ENCODE measurements at places on chromosomes 4 and X.

DNA sequence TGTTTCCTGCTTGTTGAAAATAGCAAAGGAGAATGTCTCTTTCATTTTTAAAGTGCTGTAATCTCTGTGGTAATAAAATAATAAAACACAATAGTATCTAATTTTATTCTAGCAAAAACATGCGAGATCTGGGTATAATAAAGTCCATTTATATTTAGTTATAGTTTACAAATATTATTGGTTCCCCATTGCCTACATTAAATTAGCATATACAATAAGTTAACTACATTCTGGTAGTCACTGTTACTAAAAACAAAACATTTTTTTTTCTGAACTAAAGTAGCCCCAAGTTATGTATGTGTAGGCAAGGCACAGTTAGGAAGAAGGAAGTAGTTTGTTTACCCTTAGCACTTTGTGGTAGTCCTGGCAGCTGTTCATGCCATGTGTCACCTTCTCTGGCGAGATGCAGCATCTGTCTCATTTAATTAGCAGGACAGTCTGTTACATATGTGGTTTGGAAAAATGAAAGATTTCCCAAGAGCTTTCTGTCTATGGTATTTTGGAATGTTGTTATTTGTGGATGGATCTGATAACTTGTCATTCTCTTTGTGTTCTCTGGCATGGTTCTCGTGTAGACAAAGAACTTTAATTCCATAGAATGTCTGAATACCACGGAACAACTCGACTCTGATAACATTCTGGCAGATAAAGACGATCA is 231.3 kb upstream of the PITX2 start:
- no peak for DNase-seq

DNA sequence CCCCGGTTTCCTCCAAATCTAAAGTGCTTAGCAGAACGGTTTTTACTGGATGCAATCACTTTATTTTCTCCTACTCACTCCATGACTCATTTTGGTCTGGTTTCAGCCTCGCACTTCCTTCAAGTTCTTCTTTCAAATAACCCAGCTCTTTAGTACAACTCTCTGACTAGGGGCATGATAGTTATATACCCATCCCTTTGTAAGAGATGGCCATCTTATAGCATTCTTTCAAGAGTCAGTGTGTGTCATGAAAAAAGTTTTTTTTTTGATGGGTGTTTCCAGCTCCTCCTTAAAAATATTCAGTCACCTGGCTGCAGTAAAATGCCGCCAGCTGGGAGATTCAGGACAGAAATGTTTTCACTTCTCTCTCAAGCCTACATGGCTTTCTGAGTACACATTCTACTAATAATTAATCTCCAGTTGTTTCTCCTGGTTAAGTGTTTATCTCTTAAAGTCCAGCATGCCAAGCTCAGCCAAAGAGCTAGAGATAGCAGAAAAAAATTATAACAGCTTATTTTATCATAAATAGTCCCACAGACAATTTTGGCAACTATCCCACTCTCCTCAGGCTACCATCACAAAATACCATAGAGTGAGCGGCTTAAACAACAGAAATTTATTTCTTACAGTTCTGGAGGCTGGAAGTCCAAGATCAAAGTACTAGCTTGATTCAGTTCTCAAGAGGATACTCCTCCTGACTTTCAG is 139.3 kb downstream of the GASK1B start:
- no peak for DNase-seq

DNA sequence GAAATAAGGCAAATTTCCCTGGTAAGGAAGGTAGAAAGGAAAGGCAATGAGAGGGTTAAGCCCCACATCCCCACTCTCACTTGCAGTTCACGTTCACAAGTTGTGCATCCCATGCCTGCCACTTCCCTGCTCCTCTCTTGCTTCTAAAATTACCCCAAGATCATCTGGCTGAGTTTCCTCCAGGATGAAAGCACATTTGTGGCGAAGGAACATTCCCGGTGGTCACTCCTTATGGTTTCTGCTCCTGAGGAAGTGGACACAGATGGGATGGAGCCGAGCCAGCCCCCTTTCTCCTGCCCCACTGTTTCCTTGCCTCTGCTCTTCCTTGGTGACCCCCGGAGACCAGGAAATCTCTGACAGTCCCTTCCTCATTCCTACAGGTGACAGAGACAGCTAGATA is 37.5 kb downstream of the SPINK2 start:
- DNase-seq = no peak

- DNase-seq = no peak
Measured at GRCh38 chr4:28973587-28974350, 1746.4 kb upstream of the PCDH7 start.

DNA sequence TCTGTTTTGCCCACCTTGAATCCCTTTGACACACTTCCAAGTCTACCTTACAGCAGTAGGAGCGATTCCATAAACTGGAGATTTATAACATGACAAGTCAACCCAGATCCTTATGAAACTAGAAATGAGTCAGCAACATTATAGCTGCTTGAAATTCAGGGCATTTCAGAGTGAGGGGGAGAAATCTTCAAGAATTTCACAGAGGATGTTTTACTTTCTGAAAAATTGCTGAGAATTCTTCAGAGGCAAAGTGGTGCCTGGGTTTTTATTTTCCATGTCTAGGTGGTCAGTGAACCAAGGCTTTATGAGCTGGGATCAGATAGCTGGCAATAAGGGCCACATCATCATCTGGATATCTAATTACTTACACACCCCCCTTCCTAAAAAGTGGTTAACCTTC is 119.8 kb downstream of the PPARGC1A start:
- no peak for DNase-seq

DNA sequence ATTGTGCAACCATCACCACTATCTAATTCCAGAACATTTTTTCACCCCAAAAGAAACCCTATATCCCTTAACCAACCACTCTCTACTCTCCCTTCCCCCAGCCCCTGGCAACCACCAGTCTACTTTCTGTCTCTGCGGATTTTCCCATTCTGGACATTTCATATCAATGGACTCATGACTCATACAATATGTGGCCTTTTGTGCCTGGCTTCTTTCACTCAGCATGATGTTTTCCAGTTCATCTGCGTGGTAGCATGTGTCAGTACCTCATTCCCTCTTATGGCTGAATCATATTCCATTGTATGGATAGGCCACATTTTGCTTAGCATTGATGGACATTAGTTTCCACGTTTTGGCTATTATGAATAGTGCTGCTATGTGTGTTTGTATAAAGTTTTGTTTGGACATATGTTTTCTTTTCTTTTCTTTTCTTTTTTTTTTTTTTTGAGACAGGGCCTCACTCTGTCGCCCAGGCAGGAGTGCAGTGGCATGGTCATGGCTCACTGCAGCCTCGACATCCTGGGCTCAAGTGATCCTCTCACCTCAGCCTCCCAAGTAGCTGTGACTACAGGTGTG is 335.4 kb downstream of the BCOR start:
- no peak for DNase-seq

DNA sequence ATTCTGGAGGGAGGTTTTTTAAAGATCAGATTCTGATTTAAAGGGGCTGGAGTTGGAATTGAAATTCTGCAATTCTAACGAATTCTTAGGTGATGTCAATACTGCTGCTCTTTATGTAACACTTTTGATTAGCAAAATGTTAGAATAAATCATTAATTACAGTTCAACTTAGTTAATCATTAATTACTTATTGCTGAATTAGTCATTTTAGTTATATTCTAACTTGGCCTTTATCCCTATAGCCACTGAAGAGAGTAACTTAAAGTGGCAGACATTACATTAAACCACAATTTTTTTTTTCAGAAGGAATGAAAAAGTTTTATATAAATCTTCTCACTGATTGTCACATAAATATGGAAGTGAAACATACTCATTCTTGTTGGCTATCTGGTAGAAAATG is 206.6 kb upstream of the ITM2A start:
- DNase-seq = no peak

DNA sequence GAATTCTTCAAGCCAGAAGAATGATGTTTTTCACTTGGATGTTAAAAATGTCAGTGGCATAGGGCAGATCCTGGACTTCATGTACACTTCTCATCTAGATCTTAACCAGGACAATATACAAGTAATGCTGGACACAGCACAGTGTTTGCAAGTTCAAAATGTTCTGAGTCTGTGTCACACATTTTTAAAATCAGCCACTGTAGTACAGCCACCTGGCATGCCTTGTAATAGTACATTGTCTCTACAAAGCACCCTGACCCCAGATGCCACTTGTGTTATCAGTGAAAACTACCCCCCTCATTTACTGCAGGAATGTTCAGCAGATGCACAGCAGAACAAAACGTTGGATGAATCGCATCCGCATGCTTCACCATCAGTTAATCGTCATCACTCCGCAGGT is 11.9 kb downstream of the ZBTB49 start:
- DNase-seq = no peak

DNA sequence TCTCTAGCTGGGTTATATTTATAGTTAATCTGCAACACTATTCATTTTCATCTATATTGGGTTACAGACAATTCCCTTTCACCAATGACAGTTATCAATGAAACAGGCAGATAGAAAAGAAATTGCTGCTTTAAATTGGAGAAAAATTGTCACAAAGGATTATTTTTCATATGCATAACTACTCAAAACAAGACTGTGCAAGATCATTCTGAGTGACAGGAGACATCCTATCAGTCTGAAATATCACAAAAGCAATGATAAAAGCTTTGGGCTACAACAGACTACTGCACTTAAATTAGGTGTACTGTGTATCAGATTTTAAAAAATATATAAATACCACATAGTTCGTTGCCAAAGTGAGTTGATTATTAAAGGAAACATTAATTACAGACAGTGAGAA is 722.6 kb downstream of the ARAP2 start:
- no peak for DNase-seq

DNA sequence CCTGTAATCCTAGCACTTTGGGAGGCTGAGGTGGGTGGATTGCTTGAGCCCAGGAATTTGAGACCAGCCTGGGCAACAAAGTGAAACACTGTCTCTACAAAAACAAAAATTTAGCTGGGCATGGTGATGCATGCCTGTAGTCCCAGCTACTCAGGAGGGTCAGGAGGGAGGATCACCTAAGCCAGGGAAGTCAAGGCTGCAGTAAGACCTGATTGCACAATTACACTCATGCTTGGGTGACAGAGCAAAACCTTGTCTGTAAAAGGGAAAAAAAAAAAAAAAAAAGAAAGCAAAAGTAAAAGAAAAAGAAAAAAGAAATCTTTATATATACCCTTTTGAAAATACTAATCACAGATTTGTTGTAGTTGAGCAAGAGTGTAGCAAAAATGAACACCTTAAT is 801.0 kb upstream of the IGFBP7 start:
- no peak for DNase-seq

GRCh38 chr4:179123084-179123483 is 1680.8 kb upstream of the AGA start:
- no peak for DNase-seq

- DNase-seq = no peak
Measured at GRCh38 chr4:3605491-3605890, 73.3 kb upstream of the LRPAP1 start.

DNA sequence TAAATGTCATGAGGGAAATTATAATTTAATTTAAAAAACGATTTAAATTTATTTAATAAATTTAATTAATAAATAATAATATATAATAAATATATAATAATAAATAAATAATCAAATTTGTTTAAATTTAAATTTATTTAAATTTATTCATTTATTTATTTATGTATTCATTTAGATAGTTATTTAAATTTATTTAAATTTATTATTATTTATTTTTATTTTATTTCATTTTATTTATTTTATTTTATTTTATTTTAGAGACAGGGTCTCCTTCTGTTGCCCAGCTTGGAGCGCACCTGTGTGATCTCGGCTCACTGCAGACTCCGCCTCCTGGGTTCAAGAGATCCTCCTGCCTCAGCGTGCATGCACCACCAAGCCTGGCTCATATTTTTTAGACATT is 18.4 kb upstream of the PPP2R3B start:
- DNase-seq = no peak

- DNase-seq = no peak
Measured at GRCh38 chr4:159269956-159270355, 167.1 kb downstream of the RAPGEF2 start.

DNA sequence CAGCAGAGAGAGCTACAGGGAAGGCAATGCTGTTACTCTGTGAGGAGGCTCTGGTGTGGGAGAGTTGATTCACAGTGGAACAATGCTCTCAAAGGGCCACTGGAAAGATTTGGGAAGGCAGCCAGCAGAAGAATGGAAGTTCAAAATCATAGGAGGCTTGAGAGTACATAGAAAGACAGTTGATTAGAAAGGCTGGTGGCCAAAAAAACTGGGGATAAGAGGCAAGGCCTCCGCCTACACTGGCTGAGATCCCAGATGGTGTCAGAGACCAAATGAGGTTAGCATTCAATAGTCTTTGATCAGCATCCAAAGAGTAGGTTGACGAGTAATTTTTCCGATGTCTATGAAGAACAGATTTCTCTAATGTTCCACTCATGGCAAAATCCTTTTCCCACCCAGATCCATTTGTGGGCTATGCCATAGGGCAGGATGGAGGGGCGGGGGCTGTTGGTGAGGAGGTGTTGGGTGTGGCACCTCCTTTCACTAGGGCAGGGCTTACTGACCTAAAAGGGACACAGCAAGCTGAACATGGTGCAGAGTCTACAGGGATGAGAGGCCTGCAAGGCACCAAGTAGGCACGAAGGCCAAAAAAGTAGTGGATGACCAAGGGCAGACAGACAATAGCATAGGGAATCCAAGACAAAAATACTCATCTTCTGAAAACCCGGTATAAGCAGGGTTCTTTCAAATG is 15.1 kb downstream of the TEC start:
- DNase-seq = no peak

GRCh38 chr4:36997727-36998126 is 246.8 kb upstream of the NWD2 start:
- DNase-seq = no peak

DNA sequence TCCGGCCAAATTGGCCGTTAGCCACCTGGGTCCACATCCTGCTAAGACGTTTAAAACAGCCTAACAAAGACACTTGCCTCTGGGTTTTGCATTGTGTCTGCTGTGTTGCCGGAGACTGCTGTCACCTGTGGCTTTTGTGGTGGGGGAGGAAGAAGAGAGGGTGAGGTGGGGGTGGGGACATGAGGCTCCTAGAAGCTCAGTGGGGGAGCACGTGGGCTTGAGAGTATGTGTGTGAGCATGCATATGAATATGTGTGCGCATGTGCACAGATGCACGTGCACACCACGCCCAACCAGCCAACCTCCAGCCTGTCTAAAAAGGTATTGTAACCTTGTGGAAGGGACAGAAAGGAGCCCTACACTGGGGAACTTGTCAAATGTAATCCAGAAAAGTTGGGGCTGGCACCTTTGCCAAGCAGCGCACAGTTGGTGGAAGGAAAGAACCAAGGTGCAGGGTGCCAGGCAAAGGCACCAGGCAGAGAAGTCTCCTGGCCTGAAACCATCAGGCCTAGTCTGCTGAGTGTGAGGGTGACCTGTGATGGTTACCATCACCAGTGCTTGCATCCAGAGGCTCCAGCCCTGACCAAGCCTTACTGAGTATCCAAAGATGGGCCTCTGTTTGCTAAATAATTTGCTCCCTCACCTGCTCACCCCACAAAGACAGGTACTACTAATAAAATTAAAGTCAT is 10.1 kb upstream of the SASH3 start:
- DNase-seq = no peak

DNA sequence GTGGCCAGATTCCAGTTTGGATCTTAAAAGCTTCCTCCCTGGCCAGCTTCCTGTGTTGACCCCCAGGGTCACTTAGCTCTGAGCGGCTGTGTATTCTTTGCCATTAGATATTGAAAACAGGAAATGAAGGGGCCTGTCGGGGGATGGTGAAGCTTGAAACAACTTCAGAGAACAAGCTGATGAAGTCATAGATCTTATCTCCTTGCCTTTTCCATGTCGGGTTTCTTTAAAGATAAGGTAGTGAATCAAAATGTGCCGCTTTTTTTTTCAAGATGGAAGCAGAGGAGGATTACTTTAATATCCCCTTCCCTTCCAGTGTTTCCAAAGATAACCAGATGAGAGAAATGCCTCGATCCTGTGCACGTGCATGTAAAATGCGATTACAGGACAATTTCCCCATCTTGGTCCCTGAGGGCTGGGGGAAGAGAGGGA is 508.5 kb downstream of the MID1IP1 start:
- no peak for DNase-seq

All from NCI-H1417 treated with DMSO at 0.1 percent for 48 hours (cell line).